ENCODE measurements at places on chromosomes 6 and 20.

GRCh38 chr20:24814556-24815195, 134.4 kb upstream of the CST7 start:
- DNase-seq: no peak

DNA sequence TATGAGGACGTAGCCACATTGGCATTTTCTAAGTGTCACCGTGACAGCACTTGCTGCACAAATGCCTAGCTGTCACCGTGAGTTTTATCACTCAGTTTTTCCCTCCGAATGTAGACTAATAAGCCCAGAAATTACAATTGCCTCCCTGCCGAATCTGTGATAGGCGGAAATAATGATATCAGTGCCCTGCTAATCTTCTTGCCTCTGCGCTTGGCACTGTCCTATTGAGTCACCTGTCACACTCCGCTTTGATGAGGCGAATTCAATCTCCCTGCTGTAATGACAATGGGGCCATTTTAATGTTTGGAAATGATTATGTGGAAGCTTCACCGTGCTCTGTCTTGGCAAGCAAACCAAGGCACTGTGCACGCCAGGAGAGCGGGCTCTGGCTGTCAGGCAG, 112.8 kb downstream of the LINC00237 start:
- no peak for DNase-seq

GRCh38 chr6:11826779-11827178, 48.2 kb upstream of the ADTRP start:
- no peak for DNase-seq

- no peak for DNase-seq
Observed at GRCh38 chr20:51410586-51411325, 131.8 kb downstream of the NFATC2 start.

GRCh38 chr20:10662661-10663458, 10.9 kb downstream of the JAG1 start:
- DNase-seq: no peak

DNA sequence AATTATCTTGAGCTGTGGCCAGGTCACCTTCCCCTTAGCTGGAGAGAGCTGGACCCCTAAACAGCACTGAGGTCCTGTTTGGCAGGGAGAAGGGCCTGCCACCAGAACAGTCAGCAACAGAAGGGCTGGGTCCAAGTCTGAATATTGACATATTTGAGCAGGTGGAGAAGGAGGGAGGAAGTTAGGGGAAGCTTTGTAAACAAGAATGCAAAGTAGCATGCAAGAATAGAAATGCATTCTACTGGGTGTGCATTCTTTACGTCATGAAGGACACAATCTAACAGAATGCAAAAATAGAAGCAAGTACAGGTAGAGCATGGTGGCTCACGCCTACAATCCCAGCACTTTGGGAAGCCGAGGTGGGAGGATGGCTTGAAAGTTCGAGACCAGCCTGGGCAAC, 100.5 kb downstream of the QRSL1 start:
- DNase-seq: no peak

DNA sequence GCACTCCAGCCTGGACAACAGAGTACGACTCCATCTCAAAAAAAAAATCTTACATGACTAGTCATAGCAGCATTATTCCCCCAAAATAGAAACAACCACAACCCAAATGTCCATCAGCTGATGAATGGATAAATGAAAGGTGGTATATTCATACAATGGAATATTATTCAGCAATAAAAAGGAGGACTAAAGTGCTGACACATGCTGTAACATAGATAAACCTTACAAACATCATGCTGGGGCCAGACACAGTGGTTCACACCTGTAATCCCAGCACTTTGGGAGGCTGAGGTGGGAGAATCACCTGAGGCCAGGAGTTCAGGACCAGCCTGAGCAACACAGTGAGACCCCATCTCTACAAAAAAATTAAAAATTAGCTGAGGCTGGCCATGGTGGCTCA, 16.9 kb downstream of the C20orf203 start:
- DNase-seq: no peak

DNA sequence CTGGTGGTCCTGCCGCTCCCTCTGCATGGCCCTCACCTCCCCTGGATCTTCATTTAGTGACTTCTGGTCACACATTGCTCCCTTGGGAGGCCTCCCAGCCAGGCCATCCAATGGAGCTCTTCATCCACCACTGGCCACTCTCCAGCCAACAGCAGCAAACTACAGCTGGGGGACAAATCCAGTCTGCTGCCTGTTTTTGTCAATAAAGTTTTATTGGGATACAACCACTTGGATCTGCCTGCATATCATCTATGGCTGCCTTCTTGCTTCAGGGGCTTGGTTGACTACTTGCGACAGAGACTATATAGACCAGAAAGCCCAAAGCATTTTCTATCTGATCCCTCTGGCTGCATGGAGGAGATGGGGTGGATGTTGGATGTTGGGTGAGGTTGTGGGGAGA, 156.6 kb upstream of the SULF2 start:
- DNase-seq: no peak

DNA sequence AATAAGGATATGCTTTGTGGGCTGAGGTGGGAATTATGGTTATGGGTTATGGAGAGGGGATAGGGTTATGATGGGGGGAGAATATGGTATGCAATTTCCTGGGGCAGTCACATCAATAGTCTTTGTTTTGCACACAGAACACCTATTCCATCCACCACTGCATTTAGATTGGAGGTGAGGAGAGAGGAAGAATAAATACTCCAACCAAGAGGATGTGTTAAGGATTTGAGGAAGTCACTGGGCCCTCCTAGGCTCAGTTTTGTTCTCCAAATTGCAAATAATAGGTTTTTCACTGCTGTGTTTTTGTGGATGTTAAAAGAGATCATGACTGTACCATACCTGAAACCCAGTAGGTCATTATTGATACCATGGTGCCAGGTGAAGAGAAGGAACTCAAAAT, 29.5 kb upstream of the SIRPG start:
- no peak for DNase-seq

DNA sequence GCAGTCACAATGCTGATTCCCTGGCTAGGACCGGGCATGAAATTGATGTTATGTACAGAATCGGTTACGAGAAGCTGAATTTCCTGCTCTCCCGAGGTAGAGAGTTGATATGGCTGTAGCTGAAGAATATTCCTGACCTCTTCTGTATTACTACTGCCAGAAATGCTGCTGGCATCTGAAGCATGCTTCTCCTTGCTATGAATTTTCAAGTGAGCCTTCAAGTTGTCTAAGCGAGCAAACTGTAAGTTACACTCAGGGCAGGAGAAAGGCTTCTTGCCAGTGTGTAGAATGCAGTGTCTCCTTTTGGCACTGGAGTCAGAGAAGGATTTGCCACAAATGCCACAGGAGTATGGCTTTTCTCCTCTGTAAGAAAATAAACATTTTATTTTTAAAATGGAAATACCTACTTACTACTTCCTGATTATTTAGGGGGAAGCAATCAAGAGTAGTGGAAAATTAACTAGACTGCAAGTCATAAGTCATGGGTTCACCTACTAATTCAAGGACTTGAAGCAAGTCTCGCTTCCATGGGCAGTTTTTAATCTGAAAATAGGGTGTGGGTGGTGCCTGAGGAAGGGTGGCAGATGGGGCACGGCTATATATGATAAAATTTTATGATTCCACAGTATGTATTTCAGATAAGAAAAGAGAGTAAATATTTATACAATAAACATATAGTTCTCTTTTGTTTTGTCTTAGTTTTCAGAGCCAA, 10.8 kb upstream of the MICAL1 start:
- DNase-seq: no peak

DNA sequence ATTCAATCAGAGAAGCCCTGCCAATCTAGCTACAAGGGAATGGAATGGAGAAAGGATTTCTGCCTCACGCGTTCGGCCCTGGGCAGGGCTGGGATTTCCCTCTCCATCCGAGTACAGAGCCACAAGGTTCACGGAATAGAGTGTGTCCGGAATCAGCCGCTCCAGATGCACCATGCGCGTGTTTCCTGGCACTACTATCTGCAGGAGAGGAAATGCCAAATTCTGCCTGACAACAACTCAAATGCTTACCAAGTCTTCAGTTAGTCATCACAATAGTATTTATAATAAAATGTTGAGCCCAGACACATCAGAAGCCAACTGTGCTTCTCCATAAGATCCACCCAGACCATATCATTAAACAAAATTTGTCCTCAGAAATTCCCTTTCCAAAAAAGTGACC, 75.1 kb downstream of the COL12A1 start:
- no peak for DNase-seq

GRCh38 chr20:63156221-63156671, 59.7 kb downstream of the YTHDF1 start:
- no peak for DNase-seq

GRCh38 chr20:23341073-23341472, 9.5 kb upstream of the NXT1 start:
- DNase-seq: no peak

DNA sequence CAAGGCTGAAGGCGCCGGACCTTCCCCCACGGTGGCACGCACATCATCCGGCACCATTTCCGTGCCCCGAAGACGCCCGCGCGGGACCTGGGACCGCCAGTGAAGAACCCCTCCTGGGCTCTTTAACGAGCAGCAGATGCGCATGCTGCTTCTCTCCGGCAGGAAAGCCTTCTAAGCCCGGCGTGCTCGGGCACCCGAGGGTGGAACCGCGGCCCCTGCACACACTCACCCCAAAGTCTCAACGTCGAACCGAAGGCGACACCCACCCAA, 240 bp downstream of the FOXQ1 start:
- peak; percentile 7 for DNase-seq

DNA sequence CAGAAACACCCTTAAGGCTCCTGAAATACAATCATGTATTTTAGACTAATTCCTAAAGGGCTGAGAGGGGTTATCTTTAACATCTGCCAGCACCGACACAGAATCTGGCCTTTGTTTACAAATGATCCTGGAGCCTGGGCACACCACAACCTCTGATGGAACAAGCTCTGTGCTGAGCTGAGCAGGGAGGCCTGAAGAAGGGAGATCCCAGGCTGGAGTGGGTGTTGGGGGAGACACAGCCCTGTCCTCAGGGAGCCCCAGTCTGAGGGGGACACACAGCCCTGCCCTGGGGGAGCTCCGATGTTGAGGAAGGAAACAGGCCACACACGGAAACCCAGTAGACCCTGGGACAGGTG, 130.5 kb downstream of the VEGFA start:
- no peak for DNase-seq

DNA sequence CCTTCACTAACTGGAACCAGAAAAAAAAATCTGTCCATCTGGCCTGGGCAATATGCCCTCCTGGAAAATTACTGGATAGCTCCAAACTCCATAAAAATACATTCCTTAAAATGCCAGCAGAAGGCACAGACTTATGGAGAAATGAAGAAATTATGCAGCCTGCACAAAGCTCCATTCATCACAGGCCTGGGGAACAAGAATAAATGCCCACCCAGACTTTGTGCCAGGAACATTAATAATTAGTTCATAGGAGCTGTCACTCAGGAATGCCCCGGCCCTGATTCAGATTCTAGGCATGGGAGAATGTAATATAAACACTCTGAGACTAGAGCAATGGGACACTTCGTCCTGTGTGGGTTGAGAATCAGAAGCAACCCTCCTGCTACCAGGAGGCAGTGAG, 199.3 kb downstream of the OTOR start:
- no peak for DNase-seq

GRCh38 chr6:156883497-156884252, 106.5 kb downstream of the ARID1B start:
- no peak for DNase-seq

GRCh38 chr6:9540534-9541126, 874.2 kb downstream of the TFAP2A start:
- peak; percentile 48 for DNase-seq

GRCh38 chr6:14953836-14954235, 292.0 kb upstream of the JARID2 start:
- no peak for DNase-seq

- no peak for DNase-seq
Observed at GRCh38 chr20:44832724-44833123, 22.4 kb upstream of the RIMS4 start.

DNA sequence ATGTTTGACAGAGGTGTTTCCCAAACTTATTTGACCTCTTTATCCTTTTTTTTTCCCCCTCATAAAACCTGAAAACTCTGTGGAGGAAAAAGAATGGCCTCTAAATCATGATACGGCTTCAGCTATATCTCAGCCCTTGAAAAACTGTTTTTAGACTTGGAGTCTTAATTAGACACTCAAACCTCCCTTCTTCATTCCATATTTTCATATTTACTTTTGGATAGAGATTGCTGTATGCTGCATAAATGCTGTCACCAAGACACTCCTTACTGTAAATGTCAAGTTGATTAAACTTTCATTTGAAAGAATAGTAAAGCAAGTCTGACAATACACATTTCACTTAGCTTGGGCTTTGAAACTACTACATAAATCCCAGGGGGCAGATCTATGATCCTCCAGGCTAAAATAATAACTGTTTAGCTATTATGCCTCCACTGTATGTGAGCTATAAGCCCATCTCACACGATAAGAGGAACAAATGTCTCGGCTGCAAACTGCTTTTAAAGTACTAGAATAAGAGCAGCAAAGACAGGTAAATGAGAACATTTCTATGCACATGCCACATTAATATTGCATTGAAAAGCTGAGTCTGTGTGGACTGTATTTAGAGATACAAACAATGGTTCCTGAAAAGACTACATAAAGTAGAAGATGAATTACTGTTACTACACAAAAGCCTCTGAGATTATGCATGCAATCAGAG, 141.3 kb upstream of the HMGN3 start:
- no peak for DNase-seq

DNA sequence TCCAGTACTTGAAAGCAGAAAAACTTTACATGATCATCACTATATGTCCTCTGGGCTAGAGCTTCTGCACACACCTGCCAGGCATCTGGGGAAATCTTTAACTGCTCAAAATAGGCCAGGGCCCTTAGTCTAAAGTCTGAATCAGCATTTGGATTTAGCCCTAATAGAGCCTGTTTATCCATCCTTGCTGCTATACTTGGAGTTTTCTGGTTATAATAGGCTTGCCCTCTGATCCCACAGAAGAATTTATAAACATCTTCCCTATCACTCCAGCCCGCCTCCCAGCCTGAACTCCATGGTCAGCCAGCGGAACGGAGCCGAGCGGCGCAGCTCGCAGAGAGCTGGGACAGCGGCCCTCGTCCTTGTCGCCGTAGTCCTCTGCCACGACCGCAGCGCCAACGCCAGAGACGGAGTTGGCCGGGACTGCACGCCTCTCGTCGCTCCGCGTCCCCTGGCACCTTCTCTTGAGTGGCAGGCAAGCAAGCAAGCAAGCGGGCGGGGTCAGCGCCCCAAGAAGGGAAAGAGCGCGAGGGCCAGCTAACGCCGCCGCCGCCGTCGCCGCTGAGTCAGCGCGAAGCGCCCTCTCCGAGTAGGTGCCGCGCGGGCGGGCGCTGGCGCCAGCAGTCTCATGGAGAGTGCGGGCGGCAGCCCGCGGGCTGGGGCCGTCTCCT, 25.4 kb upstream of the ASIP start:
- DNase-seq: peak; percentile 42

GRCh38 chr6:127630800-127631199, 53.8 kb downstream of the C6orf58 start:
- no peak for DNase-seq

GRCh38 chr6:128569732-128570679, 49.6 kb upstream of the PTPRK start:
- no peak for DNase-seq
